ENCODE measurements at places on chromosomes 3 and 15.

- no peak for DNase-seq
Measured at GRCh38 chr3:146160964-146161662, at the start of gene PLOD2. Gene PLOD2, minus strand, starts transcription at chr3:146161184. Its CDS starts 195 bp downstream, at chr3:146160989.

DNA sequence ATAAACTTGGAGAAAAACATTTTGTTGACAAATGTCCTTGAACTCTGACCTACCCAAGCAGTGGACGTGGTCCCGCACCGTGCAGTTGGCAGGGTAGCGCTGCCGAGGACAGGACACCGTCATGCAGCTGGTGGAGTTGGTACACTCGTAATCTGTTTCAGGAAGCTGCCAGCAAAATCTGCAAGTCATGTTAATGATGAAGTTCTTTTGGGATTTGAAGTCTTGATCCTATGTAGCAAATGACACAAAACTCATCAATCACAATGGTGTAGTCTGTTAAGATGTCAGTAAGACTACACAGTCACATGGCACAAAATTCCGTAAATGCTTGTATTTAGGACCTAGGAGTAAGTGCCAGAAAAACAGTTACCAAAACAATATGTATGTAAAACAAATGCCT lies 5.5 kb downstream of the TM2D3 start:
- no peak for DNase-seq

GRCh38 chr15:86061581-86061980 lies 18.1 kb upstream of the AGBL1 start:
- no peak for DNase-seq

DNA sequence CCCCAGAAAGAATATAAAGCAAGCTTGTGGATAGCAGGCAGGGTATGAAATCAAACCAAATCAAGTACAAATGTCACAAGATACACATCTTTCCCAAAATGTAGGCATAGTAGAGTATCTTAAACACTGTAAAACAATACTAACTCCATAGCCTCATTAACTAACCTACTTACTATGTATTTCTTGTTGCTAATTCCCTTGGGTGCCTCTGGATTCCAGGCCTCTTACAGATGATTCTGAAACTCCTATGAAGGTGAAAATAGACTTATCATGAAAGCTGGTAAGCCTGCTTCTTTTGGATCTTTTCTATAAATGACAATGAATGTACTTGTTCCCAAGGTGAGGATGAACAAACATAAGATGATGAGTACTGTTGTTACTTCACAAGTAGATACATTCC lies 93.8 kb downstream of the FRMD5 start:
- DNase-seq, result no peak

DNA sequence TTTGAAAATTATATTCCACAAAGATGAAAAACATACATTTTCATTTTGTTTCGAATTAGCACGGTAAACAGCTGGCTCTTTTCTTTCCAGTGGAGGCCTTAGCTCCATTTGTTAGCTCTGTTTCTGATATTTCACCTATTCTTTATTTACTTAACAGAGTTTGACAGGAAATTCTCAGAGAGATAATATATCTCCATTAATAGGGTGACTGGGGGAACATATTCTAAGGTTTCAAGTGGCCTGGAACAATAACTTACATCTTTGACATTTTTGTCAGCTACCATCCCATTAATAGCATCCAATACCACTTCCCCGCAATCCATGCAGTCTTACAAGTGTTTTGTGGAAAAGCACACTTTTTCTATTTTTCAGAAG lies 577.6 kb upstream of the MDFIC2 start:
- no peak for DNase-seq

GRCh38 chr3:161890147-161890625 lies 393.6 kb downstream of the OTOL1 start:
- no peak for DNase-seq

- no peak for DNase-seq
Measured at GRCh38 chr3:71930056-71930991, 145.4 kb upstream of the PROK2 start.

GRCh38 chr3:45911511-45912226 lies 25.3 kb downstream of the CCR9 start:
- no peak for DNase-seq

GRCh38 chr3:14410106-14410502 lies 7.7 kb downstream of the SLC6A6 start:
- no peak for DNase-seq

- DNase-seq, result no peak
Measured at GRCh38 chr3:30578479-30578878, 27.9 kb upstream of the TGFBR2 start.

GRCh38 chr3:67517781-67518180 lies 136.6 kb downstream of the SUCLG2 start:
- no peak for DNase-seq

DNA sequence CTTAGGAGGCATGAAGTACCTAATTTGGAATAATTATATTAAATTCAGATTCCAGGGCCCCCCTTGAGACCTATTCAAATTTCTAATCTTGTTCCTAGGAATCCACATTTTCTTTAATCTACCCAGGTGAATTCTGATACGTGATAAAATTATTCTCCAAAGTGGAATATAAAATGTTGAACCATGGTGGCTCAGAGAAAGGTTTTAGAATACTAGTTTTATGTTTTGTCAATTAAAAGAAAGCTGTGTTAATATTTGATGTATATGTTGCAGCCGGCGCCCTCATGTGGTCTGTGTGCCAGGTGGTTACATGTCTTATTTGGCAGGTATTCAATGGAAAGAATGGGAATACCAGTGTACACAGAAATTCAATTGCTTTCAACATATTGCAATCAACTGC lies 321.8 kb downstream of the FEZF2 start:
- peak; percentile 19 for DNase-seq

DNA sequence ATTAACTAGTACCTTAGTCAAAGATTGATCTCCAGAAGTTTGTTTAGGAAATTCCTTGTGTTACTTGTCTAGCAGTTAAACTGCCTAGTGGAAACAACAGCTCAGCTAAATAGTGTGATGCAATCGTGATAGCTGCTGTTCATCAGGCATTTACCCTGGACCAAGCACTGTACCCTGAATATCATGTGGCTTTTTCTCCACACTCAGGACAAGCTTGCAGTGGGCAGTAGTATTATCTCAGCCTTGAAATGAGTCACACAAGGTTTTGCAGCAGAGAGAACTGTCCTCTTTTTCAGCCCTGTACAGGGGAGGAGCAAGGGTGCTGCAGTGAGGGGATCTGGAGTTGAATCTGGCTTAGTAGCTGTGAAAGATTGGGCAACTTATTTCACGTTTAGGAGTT lies 208.4 kb downstream of the TP63 start:
- no peak for DNase-seq

DNA sequence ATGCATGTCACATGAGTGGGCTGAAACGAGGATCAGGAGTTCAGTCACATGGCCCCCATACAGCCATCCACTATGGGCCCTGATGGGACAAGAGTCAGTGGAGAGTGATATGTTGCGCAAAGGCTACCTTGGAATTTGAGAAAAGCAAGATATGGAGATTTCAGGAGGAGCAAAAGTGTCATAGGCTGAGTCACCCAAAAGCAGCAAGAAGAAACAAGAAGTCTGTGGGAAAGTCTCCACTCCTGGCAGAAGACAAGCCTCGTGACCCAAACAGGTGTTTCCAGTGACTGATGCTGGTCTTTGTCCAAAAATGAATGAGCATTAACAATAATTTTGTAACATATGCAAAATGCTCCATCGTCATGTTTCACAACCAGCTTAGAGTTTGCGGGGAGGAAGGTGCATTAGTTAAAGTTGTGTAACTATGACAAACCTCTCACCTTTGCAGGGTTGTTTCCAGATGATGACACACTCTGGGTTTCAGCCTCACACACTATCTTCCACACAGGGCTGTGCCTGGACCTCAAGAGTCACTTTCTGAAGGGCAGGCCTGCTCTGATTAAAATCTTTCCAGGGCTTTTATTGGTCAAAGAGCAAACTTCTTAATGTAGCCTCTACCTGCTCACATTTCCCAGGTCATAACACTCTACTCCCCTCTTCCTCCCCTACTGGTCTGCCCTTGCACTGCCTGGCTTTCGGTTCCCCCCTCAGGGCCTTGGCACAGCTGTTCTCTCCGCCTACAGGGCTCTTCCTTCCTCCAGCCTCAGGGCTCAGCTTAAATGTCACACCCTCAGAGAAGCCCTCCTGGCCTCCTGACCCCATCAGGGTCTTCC lies 3.9 kb upstream of the DNASE1L3 start:
- no peak for DNase-seq

- no peak for DNase-seq
Measured at GRCh38 chr3:123831420-123831819, 52.7 kb downstream of the MYLK start.

DNA sequence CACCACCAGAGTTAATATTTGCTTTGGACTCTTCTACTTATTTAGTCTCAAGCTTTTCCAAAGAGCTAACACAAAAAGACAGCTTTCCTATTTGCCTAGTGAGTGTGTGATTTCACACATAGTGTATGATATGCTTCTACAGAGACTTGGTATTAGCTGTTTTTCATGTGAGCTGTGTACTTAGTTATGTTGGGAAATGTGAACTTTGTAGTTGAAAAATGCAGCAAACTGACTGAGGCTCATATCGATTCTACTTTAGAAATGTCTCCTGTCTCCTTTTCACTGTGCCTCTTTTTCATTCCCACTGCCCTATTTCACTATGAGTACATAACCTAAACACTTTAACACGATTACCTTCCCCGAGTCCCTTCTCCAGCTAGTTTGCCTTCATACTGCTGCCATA lies 136.5 kb downstream of the ALCAM start:
- peak; percentile 44 for DNase-seq

DNA sequence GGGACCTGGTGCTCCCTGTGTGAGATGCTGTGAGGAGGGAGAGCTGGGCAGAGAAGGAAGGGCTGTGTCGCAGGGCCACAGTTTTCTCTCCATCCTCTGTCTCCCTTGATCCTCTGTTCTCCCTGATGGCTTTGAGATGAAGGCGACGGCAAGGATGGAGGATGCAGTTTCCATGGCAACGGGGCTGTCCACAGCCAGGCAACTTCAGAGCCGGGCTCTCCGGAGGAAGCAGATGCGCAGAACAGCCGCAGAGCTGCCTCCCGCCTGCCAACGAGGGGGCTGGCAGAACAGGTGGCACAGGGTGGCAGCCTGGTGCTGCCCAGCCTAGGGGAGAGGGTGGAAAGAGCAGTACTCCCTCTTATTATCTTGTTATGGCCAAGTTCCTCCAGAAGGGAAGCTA lies 9.9 kb upstream of the GRM2 start:
- DNase-seq, result no peak

GRCh38 chr3:10310578-10310977 lies 10.3 kb downstream of the SEC13 start:
- no peak for DNase-seq

- DNase-seq, result no peak
Measured at GRCh38 chr15:25718169-25718536, 145.0 kb downstream of the ATP10A start.

DNA sequence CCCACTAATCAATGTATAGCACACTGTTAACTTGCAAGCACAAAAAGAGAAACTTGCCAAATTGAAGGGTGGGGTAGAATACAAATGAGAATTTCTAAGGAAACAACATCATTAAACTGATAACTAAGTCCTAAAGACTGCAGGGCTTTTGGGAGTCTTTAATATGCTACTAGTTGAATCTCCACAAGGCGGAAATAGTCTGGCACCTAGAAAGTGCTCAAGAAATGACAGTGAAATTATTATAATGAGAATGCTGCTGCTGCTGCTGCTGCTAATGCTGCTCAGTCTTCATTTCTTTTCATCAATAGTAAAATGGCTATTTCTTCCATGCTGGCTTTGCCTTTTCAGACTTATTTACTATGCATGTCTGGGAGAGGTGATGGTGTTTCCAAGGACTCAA lies 91.8 kb downstream of the BTD start:
- DNase-seq, result no peak

GRCh38 chr15:69760890-69761568 lies 308.4 kb downstream of the RPLP1 start:
- no peak for DNase-seq

- DNase-seq, result no peak
Measured at GRCh38 chr3:26699553-26699952, 77.0 kb downstream of the LRRC3B start.

DNA sequence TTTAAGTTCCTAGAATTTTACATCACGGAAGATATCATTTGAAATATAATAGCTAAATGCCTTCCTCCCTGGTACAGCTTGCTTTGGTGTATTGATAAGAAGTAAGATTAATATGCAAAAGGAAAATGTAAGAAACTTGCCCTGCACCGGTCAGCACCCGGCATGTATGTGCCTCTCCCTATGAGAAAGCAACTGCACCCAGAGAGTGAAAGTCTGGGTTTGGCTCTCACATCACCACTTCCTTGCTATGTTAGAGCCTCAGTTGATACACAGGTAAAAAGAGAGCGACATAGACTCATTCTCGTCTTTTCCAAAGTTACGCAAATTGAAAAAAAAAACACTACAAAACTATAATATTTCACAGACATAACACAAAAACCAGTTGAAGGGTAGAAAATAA lies 96.7 kb downstream of the FOXP1 start:
- DNase-seq, result no peak

DNA sequence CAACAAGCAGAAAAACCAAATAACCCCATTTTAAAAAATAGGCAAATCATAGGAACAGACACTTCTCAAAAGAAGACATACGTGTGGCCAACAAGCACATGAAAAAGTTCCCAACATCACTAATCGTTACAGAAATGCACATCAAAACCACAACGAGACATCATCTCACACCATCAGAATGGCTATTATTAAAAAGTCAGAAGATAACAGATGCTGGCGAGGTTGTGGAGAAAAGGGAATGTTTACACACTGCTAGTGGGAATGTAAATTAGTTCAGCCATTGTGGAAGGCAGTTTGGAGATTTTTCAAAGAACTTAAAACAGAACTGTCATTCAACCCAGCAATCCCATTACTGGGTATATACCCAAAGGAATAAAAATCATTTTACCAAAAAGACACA lies 60.7 kb downstream of the ABI3BP start:
- DNase-seq, result no peak

DNA sequence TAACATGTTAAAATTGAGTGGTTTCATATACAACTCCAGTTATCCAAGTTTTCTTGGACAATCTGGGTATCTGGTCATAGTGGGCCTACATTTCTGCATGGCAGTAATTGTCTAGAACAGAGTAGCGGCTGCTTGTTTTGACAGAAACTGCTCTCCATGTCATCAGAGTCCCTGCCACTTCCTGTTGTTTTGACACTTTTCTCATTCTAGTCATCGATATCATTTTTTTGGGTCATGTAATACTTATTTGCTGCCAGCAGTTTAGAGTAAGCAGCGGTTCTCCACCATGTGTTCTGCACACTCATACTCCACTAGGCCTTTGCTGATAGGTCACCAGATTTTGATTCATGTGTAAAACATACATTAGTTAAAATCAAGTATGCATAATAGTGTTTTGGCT lies 81.5 kb downstream of the SLC25A26 start:
- DNase-seq, result no peak

GRCh38 chr3:123336001-123336400 lies 112.9 kb downstream of the ADCY5 start:
- no peak for DNase-seq

- DNase-seq, result no peak
Measured at GRCh38 chr3:5022187-5022965, 43.1 kb downstream of the BHLHE40 start.

- DNase-seq, result no peak
Measured at GRCh38 chr3:82229397-82229796, 468.0 kb upstream of the GBE1 start.
